ENCODE measurements at places on chromosomes 7 and 10.

DNA sequence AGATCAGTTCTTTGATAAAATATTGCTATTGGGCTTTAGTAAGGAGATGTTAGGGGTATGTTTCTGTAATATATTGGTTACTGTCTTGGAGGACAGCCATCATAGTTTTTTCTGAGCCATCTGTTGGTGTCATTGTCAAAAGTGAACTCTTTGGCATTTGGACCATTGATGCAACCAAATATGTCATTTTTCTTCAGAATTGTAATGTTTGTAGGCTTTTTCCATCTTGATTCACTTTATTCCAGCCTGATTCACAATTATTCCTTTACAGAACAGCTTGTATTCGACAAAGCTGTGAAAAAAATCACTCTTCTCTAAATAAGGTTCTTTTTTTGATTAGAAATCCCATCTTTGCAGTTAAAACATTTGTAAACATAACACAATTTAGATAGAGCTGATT is 37.4 kb downstream of the SMNDC1 start:
- DNase-seq = no peak

- DNase-seq = no peak
Observed at GRCh38 chr10:42937649-42938180, 139.2 kb upstream of the RET start.

DNA sequence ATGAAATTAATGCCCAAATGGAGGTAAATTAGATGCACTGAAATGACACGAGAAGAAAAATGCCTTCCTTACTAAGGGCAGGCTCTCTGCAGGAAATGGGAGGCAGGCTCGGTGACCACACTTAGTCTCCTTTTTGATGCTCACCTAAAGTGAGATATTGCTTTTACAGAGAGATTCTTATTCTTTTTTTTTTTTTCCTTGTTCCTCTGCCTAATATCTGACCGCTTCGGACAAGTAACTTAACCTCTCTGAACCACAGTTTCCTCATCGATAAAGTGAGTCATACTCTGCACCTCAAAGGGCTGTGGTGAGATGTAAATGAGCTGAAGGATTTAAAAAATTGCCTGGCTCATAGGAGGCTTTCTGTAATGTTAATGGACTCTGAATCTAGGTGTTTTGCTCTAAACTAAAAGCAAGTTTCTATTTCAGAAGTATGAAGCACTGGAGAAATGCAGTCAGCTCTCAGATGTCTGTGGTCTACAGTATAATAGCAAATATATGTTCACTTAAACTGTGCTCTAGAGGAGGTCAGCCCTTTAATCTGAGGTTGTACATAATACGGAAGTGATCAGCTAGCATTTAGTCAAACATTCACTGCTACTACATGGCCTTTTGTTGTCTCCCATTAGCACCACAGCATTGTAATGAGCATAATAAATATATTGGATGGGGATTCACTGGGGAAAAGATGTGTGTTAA is 23.2 kb downstream of the NKX2-3 start:
- DNase-seq = peak; percentile 58

DNA sequence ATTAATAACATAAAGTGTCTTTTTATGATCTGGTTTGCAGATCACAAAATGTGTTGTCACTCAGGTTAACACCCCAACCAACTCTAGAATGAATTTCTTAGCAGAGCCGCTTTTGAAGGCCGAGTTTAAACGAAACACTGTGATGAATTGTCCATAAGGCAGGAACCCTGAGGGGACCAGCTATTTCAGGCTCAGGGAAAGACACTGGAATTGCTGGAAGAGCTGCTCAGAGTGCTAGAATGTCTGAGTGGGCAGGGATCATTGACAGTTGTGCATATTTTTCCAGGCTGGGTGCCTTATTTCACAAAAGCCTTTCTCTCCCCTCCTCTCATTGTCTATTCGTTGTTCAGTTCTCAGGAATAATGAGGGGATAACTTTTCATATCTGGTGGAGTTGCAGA is 68.7 kb upstream of the PRKG1 start:
- DNase-seq = no peak

DNA sequence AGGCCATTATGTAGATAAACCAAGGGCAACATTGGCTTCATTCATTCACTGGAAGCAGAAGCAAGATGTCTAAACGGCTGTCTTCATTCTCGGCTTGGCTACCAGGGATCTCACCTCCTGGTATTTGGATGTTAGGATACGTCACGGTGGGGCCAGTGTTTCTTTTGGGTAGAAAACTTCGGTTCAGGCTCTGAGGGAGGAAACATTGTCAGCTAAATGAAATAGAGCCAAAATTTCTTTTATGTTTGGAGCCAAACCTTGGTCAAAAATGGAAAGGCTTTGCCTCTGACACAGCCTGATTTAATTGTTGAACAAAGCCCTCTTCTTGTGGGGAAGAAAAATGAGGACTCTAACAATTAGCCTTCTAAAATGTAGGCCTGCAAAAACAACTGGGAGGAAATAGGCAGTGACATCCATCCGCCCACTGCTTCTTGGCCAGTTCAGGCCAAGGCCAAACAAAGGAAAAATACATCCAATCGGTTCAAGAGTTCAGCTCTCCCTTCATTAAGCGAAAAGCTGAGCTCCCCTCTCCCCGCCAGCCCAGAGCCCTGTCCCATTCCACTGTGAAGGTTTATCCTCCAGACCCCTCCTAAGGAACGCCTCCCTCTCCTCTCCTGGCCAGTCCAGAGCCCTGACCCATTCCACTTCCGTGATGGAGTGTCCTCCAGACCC is 44.4 kb downstream of the PFKFB3 start:
- no peak for DNase-seq

DNA sequence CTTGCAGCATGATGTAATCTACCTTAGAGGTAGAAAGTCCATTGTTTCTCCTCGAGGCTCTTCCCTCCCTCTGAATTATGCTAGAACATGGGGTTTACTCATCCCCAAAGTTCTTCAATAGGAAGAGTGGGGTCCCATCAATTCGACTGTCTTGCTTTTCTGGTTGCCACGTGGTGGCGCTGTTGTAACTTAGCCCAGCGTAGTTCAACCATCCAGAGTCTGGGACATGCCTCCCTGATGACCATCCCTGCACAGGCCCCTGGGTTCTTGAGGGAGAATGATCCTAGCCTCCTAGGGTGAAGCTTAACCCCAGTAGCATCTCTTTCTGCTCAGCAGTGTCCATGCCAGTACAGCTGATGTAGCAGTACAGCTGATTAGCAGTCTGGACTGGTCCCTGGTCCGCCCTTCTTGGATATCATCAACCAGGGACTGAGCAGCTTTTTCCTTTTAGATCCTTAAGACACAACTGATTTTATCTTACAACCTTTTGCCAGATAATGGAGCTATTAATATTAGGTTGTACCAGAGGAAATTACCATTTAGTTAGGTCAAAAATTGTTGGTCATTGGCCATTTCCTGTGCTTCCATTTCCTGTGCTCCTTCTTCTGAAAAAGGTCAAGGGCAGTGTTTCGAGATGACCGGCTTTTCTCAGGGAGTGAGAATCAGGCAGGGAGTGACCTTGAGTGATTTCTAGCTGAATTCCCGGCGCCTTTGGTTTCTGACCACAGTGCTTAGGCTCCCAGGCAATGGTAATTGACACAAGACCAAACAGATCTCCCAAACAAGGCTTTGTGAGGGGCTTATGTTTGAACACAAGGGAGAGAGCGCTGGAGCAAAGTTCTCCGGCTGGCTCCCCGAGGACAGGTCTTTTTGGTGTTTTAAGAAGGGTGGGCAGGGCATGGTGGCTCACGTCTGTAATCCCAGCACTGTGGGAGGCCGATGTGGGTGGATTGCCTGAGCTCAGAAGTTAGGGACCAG is 65.4 kb downstream of the TACC2 start:
- no peak for DNase-seq

DNA sequence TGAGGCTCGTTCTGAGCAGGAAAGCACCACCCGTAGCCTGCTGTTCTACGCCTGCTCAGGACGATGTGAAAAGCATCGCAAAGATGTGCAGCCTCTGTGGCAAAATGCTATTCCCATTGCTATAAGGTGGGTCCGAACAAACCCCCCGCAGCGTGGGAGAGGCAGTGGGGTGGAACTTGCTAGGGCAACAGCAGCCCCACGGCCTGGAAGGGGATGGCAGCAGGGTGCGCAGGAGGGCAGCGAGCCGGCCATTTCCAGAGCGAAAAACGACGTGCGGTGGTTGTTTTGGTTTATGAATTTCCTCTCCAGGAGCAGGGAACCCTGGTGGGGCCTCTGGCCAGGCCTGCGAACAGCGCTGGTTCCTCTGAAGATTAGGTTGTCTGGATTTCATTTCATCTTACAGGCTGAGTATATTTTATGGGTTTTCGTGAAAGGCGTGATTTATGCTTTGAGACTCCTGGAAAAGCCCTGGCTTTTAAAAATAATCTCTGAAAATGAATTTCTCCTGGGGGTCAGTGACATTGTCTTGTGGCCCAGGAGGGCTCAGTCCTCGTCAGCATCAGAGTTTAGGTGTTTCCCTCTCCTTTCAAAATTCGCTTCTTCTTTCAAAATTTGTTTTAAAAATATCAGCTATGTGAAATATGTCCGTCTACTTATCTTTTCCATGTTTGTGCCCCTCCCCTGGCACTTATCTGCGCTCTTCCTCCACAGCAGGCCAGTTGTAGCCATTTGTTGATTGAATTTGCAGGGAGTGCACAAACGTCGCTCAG is 42.3 kb upstream of the UBE3C start:
- no peak for DNase-seq

DNA sequence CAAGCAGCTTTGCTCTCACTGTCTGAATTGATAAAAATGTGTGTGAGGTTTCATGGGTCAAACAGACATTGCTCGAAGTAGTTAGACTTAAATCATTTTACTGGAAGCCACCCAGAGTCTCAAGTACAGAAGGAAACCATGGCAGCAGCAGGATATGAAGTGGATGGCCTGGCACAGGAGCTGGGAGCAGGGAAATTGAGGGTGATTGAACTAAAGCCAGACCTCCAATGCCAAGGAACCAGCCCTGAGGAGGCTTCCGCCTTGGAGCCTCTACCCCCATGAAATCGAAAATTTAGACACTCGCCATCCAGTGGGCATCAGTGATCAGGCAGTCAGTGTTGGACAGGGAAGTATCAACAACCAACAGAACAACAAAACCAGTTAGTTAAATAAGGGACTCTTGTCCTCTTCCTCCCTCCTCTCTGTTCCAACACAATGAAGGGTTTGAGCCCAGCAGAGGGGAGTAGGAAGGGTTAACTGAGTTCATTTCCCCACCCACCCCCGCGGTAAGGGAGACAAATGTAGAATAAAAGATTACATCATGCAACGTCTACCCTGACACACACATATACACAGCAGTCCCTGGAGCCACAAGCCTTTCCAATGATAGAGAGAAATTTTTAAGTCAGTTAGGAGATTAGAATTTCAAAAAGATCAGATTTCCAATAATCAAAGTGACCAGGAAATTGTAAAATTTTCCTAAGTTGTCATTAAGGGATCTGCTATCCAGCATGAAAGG is 156.3 kb downstream of the SLC16A9 start:
- DNase-seq = no peak
